ELF-1 (cell line): ENCODE measurements at places on chromosomes 4 and X.
A peak's percentile ranks its signal among the peaks of the same experiment; 100 is the strongest.

DNA sequence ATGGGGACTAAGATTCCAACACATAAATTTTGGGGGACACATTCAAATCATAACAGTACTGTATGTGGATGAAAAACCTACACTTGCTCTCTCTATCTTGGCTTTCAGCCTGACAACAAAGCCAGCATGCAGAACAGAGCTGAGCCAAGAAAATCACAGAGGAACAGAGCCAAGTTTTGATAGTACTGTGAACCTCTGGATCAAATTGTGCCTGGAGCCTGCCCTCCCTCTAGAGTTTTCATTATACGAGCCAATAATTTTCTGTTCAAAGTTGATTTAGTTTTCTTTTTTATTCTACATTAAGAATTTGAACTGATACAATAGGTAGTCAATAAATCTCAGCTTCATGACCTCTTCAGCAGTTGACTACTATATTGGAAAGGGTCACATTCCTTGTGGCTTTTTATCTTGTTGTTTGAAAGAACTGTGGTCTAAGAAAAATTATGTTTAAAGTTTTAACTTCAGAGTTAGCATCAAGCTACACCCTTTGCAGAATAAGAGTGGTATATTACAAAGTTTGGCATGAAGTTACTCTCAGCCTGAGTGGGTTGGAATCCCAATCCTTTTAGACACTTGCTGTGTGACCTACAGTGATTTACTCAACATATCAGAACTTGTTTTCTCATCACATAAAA, 31.1 kb downstream of the GRID2 start:
- DNase-seq: no peak

GRCh38 chrX:2707334-2707760, 16.3 kb downstream of the CD99 start:
- DNase-seq: peak; percentile 90

DNA sequence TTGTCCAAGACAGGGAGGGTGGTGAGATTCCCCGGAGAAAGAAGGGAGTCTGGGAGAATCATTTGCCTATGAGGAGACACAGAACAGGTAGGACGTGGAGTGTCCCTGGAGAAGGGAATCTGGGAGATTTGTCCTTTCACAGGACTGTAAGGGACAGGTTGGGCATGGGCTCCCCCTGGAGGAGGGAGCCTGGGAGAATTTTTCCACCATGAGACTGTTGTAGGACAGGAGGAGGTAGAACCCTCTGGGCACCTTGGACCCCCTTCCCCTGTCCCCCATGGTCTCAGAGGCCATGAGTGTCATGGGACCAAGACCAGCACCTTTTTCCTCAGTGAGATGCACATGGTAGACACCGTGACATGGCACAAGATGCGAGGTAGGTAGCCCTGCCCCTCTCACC, 2.8 kb downstream of the PORCN start:
- peak; percentile 25 for DNase-seq

GRCh38 chr4:40719008-40719623, 30.6 kb upstream of the NSUN7 start:
- DNase-seq: peak; percentile 30

- peak; percentile 74 for DNase-seq
Measured at GRCh38 chr4:101347267-101347556, at the start of gene PPP3CA. TSS of gene PPP3CA (minus strand) at chr4:101347526.

- no peak for DNase-seq
Measured at GRCh38 chr4:38769857-38770256, 12.9 kb downstream of the TLR10 start.

DNA sequence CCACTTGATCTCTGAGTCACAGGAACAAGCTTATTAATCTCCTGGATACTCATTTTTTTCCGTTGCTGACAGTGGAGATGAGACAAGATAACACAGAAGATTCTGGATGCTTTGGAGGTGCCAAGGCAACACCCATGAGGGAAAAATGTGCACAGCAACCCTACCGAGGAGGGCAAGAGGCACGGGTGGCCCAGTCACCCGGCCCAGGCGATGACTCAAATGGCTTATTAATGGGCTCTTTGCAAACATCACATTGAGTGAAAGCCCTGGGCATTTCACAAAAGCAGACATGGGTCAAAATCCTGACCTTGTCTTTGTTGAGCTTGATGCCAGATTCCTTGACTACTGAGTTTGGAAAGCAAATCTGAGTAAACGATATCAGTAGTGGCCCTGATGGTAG, 315.1 kb downstream of the STK32B start:
- no peak for DNase-seq

DNA sequence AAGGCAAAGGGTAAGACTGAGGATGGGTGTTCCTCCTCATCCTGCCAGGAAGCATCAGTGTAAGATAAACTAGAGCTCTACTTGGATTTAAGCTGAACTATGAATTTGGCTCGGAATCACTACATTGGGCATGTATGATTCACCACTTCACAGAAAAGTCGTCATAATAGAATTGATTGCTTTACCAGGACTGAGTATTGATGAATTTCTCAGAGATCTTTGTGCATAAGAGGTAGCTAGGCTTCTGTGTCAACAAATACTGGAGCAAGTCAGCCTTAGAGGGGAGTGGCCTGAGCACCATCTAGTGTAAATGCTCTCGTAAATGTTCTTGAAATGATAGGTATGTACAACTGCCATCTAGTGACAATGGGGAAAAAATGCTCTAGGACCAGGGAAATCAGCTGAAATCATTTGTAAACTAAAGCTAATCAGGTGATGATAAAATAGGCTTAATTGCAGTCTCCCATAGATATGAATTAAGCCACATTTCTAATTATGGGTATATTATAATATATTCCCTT, 309.5 kb upstream of the FMR1 start:
- DNase-seq: peak; percentile 2

DNA sequence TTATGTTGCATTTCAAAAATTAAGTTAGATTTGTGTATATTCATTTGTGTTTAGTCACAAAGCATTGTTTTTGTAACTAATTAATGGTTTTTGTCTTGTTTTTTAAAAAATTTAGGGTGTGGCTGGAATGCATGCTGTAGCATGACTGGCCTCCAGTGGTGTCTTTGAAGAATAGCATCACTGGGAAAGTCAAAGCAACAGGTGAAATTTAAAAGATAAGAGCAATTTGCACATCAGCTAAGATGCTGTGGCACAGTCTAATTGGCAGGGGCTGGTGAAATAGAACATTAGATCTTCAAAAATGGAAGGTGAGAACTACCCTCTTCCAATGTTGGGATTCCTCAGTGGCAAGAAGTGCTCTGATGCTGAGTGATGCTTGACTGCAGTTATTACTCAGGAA, 45.3 kb downstream of the ANK2 start:
- no peak for DNase-seq

DNA sequence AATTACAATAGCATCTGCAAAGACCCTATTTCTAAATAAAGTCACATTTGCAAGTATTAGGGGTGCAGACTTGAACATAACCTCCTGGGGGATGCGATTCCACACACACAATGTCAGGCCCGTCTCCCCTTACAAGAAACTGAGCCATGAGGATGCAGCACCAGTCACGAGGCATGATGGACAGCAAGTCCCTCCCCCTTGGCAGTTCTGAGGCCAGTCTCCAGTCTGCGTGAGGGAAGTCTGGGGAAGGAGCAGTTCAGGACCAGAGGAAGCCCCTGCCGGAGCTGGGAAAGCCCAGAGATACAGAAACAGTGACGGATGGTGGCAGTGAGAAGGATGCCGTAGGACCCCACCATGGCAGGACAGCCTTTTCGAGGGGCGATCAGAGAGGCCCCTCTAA, 9.4 kb downstream of the FAM53A start:
- peak; percentile 25 for DNase-seq

DNA sequence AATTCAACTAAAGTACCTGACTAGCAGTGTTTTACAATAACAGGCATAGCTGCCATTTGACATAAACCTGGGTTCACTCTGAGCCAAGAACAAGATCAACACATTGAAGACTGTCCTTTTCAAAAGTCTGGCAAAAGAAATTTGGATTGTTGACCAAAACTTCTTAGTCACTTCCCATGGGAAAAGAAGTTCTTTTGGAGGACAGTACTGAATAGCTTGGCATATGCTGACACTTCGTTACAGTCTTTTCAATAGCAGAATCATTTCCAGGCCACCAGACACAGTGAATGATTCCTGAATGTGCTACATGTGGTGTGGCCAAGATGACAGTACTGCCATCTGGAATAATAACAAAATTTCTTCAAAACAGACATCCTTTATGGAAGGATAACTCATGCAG, 560.3 kb downstream of the GRID2 start:
- DNase-seq: no peak

- no peak for DNase-seq
Measured at GRCh38 chr4:18914182-18914581, 892.6 kb upstream of the LCORL start.

DNA sequence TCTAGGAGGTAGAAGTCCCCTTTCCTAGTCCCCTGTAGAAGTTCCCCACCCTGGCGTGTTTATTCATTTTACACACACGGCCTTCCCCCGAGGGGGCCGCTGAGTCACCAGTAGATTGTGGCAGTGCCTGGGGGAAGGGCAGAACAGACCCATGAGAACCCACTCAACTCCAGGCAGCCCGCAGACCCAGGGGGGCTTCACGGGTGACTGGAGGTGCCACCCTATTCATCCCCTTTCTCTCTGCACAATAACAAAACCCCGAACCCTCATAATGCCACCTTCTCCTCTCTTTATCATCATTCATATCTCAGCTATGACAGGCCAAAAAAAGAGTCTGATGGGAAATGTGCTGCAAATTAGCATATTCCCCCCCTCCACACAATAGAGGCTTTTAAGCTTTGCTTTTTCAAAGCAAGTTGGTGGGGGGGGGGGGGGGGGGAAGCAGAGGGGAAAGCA, 20.4 kb upstream of the GPM6B start:
- peak; percentile 77 for DNase-seq

GRCh38 chr4:158253350-158253980, 43.2 kb downstream of the TMEM144 start:
- DNase-seq: peak; percentile 17

- DNase-seq: peak; percentile 17
Measured at GRCh38 chr4:10619220-10619619, 65.3 kb downstream of the CLNK start.

GRCh38 chrX:149506349-149506748, 1.2 kb upstream of the IDS start:
- no peak for DNase-seq

GRCh38 chr4:56760183-56760582, 61.3 kb downstream of the SPINK2 start:
- DNase-seq: no peak

DNA sequence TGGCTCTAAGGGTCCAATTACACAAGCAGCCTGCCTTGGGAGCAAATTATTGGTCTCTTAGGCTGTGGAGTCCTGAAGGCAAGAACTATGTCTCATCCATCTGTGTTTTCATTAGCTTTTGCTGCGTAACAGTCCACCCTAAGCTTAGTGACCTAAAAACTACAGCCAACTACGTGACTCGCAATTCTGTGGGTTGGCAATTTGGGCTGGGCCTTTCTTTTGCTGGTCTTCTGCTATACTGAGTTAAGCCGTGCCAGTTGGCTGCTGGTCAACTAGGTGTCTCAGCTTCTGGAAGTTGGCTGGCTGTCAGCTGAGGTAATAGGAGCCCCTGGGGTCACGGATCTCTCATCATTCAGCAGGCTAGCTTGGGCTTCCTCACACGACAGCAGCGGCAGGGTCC, 205.6 kb upstream of the S100G start:
- DNase-seq: no peak

- no peak for DNase-seq
Measured at GRCh38 chr4:131093303-131093702, 1997.4 kb downstream of the C4orf33 start.

GRCh38 chrX:119459181-119459580, 9.1 kb upstream of the SLC25A5 start:
- no peak for DNase-seq
